A549 treated with dexamethasone at 1 μM for 4 hours (cell line): ENCODE measurements at places on chromosomes 12 and 14. TPM values are rescaled to one million over a fixed set of nuclear protein-coding genes. Genes with fewer than 3 reads are reported as not detected.

RBP5 gene
- total RNA-seq: 0.08 to 0.14 TPM in 2 of 5 replicates, not detected in the others

CLEC6A gene
- not detected in 5 replicates for total RNA-seq

KCNH3 gene
- total RNA-seq: 1.2 to 2.2 TPM (median 2.1 TPM) in 5 replicates

COA8 gene
- total RNA-seq: 46.1 to 51.9 TPM (median 48.8 TPM) in 5 replicates

LYZ gene
- total RNA-seq: 0.06 to 0.45 TPM (median 0.07 TPM) in 3 of 5 replicates, not detected in the others

SIX1 gene
- 5.5 to 7.4 TPM (median 6.7 TPM) in 5 replicates for total RNA-seq

DAO gene
- not detected in 5 replicates for total RNA-seq

LLPH gene
- total RNA-seq: 58.7 to 67.4 TPM (median 61.8 TPM) in 5 replicates

SCAF11 gene
- total RNA-seq: 42.4 to 58.7 TPM (median 52.5 TPM) in 5 replicates

KRT1 gene
- not detected in 5 replicates for total RNA-seq

PZP gene
- not detected in 5 replicates for total RNA-seq

KRT6A gene
- total RNA-seq: 11.5 to 16.2 TPM (median 14.0 TPM) in 5 replicates

PLA2G1B gene
- 0.18 TPM in 1 of 5 replicates, not detected in the others for total RNA-seq

ARHGEF40 gene
- total RNA-seq: 6.1 to 9.8 TPM (median 9.0 TPM) in 5 replicates

ACOT2 gene
- 39.8 to 46.2 TPM (median 43.4 TPM) in 5 replicates for total RNA-seq

SLC25A21 gene
- 0.53 to 1.3 TPM (median 0.89 TPM) in 5 replicates for total RNA-seq

CBLN3 gene
- 0.84 to 1.3 TPM (median 1.0 TPM) in 5 replicates for total RNA-seq

PPP4R4 gene
- total RNA-seq: 0.24 to 0.44 TPM (median 0.33 TPM) in 5 replicates

KSR2 gene
- total RNA-seq: 0.69 to 0.94 TPM (median 0.81 TPM) in 5 replicates

LBHD2 gene
- 0.12 to 0.22 TPM (median 0.20 TPM) in 3 of 5 replicates, not detected in the others for total RNA-seq

NOVA1 gene
- total RNA-seq: 3.9 to 5.5 TPM (median 4.2 TPM) in 5 replicates

SPRING1 gene
- 17.0 to 29.8 TPM (median 23.7 TPM) in 5 replicates for total RNA-seq

BATF gene
- total RNA-seq: not detected in 5 replicates

ADSS1 gene
- 5.1 to 6.7 TPM (median 5.5 TPM) in 5 replicates for total RNA-seq

ISM2 gene
- 0.34 to 0.43 TPM (median 0.39 TPM) in 5 replicates for total RNA-seq

GUCY2C gene
- total RNA-seq: 0.03 TPM in 1 of 5 replicates, not detected in the others

LRTM2 gene
- total RNA-seq: 0.05 to 0.15 TPM (median 0.06 TPM) in 3 of 5 replicates, not detected in the others

RNASE4 gene
- total RNA-seq: 5.4 to 9.5 TPM (median 8.4 TPM) in 5 replicates

TMEM132C gene
- not detected in 5 replicates for total RNA-seq

P2RX2 gene
- 0.05 TPM in 1 of 5 replicates, not detected in the others for total RNA-seq

TPH2 gene
- 0.06 TPM in 1 of 5 replicates, not detected in the others for total RNA-seq

KRT6C gene
- 0.07 TPM in 1 of 5 replicates, not detected in the others for total RNA-seq

RILPL1 gene
- total RNA-seq: 8.8 to 15.1 TPM (median 12.5 TPM) in 5 replicates

EIF2S3B gene
- total RNA-seq: 0.66 to 0.89 TPM (median 0.76 TPM) in 5 replicates

LRP1-AS gene
- not detected in 5 replicates for total RNA-seq

LRRC10 gene
- not detected in 5 replicates for total RNA-seq

PRH2 gene
- total RNA-seq: 0.26 to 0.27 TPM in 2 of 5 replicates, not detected in the others

SERPINA12 gene
- 0.06 TPM in 1 of 5 replicates, not detected in the others for total RNA-seq

FOXM1 gene
- 80.9 to 104 TPM (median 102 TPM) in 5 replicates for total RNA-seq

DTX3 gene
- total RNA-seq: 13.3 to 18.8 TPM (median 15.9 TPM) in 5 replicates

RNF212B gene
- not detected in 5 replicates for total RNA-seq

CIROP gene
- total RNA-seq: 0.06 TPM in 1 of 5 replicates, not detected in the others

INHBE gene
- 0.04 to 0.13 TPM (median 0.10 TPM) in 4 of 5 replicates, not detected in the other for total RNA-seq

TMEM52B gene
- 0.05 to 0.20 TPM (median 0.11 TPM) in 5 replicates for total RNA-seq

RNASE1 gene
- total RNA-seq: 0.15 to 0.45 TPM (median 0.30 TPM) in 5 replicates
